ENCODE measurements at places on chromosomes 3 and 15.

- no peak for DNase-seq
These were observed 157.5 kb downstream of the CTNNB1 start for GRCh38 chr3:41356775-41357174.

DNA sequence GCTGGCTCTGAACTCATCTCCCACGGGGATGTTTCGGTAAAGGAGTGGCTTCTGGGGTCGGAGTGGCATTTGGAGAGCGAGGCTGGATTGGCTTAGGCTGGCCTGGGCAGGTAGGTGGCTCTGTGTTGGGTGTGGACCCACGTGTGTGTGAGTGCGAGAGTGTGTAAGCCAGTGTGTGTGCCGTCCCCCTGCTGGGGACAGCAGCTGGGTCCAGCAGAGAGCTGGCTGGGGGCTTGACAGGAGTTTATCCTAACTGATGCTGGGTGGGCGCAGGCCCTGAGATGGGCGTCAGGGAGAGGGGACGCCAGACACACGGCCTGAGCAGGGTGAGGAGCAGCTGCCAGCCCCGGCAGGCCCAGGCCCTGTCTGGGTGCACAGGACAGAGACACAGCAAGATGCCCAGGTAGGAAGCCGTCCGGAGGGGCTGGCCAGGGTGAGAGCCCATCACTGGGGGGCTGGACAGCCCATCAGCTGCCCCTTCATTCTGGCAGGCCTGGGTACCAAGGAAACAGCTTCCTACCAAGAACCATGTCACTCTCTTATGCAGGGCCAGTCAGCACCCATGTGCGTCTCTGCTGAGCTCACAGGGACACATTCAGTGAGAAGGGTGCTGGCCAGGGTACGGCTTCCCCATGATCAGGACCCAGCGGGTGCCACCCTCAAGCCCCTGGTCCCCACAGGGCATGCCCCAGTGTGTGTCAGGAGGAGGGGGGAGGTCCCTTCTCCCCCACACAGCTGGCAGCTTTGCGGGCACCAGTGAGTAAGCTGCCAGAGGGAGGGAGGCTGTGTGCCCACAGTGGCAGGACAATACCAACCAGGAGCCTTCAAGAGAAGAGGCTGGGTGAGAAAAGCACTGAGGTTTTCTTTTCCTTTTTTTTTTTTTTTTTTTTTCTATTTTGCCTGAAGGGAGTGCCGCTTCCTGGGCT is 1.1 kb downstream of the PAK6 start:
- DNase-seq: no peak

DNA sequence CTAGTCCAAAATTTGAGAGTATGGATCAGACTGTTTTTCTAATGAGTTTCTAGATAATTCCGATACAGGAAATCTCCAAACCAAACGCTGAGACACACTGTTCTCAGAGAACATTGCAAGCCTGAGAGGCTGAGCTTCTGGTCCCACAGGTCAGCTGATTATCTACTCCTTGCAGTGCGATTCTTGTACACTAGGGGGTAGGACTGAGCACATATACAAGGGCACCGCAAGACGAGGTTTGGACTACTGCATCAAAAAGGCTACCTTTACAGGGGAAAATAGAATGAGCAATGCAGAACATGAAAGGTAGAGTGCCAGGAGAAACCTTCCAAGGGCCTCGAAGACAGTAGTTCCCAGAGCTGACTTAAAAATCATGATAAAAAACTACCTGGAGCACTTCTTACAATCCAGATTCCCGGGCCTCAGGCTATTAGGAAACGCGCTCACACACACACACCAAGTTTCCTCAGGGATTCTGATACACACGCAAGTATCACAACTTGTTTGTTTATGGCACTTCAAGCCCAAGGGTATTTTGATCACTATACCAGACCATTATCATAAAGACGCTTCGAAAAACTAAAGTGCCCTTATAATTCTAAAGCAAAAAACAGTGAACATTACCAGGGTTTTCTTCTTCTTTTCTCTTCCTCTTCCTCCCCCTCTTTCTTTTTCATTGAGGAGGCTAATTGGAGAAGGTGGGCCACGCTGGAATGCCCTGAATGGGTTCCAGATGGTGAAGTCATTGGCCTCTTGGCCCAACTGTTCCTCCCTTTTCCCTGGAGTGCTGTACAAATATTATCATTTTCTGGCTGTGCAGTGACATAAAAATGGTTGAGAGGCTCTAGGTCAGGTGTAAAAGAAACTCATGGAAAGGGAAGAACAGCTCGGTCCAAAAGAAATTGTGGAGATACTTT is 61.8 kb downstream of the SLC12A8 start:
- DNase-seq: peak; percentile 13

DNA sequence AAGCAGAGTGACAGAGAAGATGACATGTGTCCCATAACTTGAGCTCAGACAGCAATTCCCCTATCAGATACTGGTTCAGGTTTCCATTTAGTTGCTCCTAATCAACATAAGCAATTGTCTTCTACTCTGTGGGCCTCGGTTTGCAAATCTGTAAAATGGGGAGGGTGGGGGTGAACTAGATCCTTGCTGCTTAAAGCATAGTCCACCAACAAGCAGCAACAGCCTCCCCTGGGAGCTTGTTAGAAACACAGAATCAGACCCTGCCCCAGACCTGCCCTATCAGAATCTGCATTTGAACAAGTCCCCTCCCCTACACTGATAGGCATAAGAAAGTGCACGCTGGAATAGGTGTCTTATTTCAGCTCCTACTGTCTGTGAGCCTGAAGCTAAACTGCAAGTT is 87.8 kb downstream of the CEMIP start:
- no peak for DNase-seq

- DNase-seq: no peak
These were observed 300.3 kb downstream of the TAFA4 start for GRCh38 chr3:68631850-68632545.

GRCh38 chr3:120855665-120856437 is 52.2 kb upstream of the STXBP5L start:
- DNase-seq: no peak

DNA sequence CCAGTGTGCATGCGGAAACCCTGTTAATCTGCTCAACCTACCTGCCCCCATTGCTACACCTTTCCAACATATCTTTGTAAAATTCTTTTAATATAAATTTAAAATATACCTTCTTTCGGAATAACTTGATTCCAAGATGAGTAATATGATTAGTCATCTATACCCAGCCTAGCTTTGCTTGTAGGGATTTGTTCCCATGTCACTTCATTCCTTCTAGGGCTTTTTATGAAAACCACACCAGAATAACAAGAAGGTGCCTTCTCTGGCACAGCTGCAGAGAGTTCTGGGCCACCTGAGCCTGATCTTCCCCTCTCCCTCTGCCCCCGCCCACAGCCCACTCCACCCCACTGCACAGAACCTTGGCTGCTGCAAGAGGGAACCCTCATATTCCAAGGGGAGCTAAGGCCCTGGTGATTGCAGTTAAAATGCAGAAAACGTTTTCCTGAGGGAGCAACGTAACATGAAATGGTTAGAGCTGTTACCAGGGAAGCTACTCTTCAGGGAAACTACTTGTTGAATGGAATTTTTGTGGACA is 38.6 kb upstream of the HACD2 start:
- DNase-seq: no peak

GRCh38 chr3:123392871-123393620 is 55.8 kb downstream of the ADCY5 start:
- no peak for DNase-seq

- no peak for DNase-seq
These were observed 73.7 kb downstream of the DNAJB8 start for GRCh38 chr3:128392818-128393544.

DNA sequence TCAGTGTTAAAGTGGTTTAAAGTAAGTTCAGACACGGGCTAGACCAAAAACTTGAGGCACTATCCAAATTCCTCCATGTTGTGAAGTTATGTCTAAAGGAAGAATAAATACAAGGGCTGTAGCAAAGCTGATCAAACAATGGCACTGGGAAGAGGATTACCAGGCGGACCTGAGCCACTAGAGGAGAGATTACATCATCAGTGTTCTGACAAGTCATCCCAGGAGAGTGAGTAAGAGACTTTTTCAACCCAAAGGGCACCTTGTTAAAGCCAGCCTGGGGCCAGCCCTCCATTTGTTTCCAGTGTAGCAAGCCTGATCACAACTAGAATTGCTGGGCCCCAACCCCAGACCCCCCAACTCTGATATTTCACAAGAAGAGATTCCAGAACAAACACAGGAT is 166.9 kb downstream of the DCLK3 start:
- no peak for DNase-seq

GRCh38 chr3:102085431-102086176 is 236.3 kb downstream of the NFKBIZ start:
- DNase-seq: no peak

DNA sequence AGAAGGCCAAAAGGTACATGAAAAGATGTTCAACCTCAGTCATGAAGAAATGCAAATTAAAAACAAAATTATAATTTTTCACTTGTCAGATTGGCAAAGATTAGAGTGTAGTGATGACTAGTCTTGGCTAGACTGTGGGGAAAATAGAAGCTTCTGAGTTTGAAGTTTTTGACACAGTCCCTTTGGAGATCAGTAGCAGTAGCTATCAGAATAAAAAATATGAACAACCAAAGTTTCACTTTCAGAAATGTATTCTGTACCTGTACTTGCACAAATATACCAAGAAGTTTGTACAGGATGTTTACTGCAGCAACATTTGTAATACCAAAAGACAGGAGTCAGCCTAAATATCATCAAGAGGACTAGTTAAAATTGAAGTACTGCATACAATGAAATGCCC is 14.1 kb downstream of the ATP2C1 start:
- DNase-seq: no peak

GRCh38 chr3:172538368-172539151 is 15.3 kb upstream of the TNFSF10 start:
- DNase-seq: no peak

DNA sequence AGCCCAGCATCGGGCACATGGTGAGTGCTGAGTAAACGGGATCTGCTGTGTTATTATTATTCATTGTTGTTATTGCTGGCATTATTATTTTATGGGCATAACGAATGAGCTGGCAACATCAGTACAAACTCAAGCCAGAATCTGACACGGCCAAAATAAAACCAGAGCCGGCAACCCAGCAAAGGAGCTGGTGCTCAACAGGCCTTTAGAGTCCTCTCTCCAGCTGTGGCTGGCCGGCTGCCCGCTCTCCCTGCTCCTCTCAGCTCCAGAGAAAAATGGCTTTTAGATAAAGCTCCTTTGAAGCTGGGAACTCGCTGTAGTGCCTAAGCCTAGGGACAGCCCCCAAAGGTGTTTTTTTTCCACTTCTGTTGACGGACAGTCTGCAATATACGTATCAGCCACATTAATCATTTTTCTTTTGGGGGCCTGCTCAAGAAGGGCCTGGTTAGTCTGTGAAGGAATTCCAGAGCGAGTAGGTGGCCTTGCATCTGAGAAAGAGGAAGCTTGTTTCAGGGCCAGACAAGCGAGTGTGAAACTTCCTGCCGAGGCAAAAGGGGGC is 193.9 kb upstream of the UBE2E1 start:
- no peak for DNase-seq

GRCh38 chr15:93176065-93176464 is 87.1 kb upstream of the RGMA start:
- no peak for DNase-seq

DNA sequence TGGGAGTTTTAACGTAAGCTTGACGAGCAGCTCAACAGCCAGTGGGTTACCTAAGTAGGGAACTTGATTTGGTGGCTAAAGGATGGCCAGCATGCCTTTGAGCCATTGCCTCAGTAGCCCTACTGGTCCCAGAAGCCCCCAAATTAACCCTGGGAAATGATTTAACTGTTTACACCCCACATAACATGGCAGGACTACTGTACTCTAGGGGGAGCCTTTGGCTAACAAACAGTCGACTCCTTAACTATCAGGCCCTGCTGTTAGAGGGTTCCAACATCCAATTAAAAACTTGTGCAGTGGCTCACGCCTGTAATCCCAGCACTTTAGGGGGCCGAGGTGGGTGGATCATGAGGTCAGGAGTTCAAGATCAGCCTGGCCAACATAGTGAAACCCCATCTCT is 9.4 kb upstream of the SMCO1 start:
- DNase-seq: no peak

DNA sequence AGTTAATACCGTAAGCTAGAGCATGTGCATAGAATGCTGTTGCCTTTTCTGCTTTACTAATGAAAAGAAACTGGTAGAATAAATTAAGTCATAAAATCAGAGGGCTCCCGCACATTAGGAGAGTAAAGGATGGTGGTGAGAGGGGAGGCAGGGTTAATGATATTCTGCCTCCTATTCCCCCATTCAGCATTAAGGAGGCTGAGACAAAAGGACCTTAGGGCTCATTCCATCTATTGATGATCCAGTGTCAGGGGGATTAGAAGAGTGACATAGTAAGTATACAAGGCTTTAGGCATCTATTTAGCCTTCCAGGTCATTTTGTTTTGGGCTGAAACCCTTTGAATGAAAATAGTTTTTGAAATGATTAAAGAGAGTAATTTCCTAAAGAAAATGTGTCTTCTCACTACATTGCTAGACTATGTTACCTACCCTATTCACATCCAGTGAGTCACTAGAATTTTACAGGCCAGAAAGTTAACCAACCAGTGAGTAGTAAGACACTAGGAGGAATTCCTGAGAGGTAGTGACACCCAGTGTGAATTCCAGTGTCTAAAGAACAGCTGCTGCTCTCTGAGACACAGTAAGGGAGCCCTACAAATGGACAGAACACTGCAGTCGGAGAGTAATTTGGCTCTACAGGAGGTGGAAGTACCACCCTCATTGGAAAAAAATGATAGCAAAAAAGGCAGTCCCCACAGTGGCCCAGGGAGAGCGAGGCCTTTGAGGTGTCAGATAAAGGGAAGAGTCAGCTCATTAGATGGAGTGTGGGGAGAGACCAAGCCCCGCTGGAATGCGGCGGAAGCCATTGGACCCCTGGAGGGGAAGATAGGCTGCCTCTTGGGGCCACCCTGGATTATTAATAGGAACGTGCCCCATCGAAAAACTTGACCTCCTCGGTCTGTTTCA is 67.6 kb downstream of the TUSC7 start:
- no peak for DNase-seq

- no peak for DNase-seq
These were observed 2.9 kb upstream of the FXR1 start for GRCh38 chr3:180909369-180910127.

DNA sequence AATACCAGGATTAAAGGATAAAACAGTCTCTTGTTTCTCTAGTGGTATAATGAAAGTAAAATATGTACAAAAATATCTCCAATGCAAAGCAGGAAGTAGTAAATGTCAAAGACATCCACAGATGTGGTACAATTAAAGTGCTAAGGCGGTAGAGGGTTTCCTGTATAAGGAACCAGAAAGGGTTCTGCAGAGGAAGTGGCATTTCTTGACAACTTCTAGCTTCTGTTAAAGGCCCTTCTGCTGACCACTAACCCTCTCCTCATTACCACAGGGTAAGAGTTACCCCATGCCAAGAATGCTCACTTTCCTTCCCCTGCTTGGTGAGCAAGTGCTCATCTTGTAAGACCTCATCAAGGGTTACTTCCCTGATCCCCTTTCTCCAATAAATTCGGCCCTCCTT is 883.6 kb upstream of the NR2F2 start:
- DNase-seq: no peak
